ENCODE measurements at places on chromosomes 4 and X.

GRCh38 chrX:103794119-103794518, 17.5 kb downstream of the PLP1 start:
- DNase-seq = no peak

- no peak for DNase-seq
Measured at GRCh38 chrX:72621163-72621562, 48.5 kb upstream of the HDAC8 start.

- DNase-seq = no peak
Measured at GRCh38 chr4:47209833-47210232, 178.5 kb downstream of the GABRB1 start.

- no peak for DNase-seq
Measured at GRCh38 chr4:33661636-33662035, 2582.7 kb downstream of the ARAP2 start.

DNA sequence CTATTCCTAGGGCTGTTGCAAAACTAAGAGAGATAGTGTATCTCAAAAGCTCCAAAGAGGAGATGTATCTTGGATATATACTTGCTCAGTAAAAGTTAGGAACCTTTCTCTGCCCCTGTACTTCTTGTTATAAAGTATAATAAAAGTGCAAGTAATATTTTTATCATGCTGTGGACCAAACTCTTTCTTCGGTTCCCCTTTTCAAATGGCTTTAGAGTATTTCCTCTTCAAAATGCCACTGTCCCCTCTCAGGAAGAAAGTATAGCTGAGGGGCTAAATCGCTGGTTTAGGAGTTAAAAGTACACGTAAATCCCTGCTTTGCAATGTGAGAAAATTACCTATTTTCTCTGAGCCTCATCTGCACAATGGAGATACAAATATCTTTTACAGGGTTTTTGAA, 169.1 kb upstream of the FTHL17 start:
- DNase-seq = no peak

GRCh38 chr4:161314371-161314770, 849.4 kb downstream of the FSTL5 start:
- DNase-seq = no peak

DNA sequence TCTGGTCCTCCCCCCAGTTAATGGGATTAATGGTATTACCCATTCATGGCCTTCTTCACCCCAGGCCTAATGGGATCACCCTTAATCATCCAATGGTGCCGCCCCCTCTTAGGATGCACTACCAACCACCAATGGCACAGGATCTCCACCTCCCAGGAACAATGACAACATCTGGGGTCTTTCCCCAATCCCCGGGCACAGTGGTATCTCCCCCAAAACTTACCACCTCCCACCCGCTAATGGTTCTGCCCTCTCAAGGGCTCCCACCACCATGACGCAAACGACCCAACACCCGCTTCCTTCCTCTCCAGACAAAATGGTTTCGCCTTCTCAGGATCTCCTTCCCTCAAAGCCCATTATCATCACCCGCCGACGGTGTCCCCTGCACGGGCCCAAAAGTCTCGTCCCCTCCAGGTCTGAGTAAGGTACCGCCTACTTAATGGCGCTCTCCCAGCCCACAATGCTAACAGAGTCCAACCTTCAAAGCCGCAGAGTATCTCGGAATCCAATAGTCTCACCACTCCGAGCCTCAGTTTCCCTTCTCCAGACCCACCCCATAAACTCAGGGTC, 458 bp downstream of the GRIPAP1 start:
- peak; percentile 64 for DNase-seq

- no peak for DNase-seq
Measured at GRCh38 chrX:45077748-45078424, 122.8 kb downstream of the DIPK2B start.

GRCh38 chr4:155099231-155099630, 109.2 kb upstream of the NPY2R start:
- no peak for DNase-seq

GRCh38 chrX:25295466-25295865, 279.7 kb upstream of the ARX start:
- no peak for DNase-seq

DNA sequence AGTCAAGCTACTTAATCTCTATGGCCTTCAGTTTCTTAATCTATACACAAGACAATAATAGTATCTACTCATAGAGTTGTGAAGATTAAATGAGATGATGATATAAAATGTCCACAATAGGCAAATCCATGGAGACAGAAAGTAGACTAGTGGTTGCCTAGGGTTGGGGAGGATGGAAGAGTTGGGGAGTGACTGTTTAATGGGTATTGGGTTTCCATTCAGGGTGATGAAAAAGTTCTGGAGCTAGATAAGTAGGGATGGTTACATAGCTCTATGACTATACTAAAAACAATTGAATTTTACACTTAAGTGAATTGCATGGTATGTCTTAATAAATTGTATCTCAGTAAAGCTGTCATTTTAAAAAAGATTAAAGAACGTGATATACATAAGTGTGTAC, 35.7 kb downstream of the BCORL1 start:
- DNase-seq = no peak

GRCh38 chrX:80812176-80812575, 2.5 kb upstream of the BRWD3 start:
- DNase-seq = peak; percentile 1

DNA sequence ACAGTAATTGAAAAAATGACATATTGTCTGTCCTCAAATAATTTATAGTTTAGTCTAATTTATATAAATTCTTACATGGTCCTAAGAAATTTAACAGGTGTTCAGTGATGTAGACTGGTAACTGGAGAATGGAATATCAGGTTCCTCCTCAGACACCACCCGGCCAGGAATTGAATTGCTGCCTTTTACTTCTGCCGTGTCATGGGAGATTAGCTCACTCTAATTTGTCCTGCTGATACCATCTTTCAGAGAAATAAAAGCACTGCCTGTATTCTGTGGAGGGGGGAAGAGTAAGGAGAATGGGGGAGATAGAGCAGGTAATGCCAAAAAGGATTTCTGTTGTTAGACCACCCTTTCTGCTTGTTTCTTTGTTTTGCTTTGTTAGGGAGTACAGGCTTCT, 125.2 kb upstream of the KLHL4 start:
- no peak for DNase-seq

- no peak for DNase-seq
Measured at GRCh38 chr4:134200811-134201215, 776 bp downstream of the PABPC4L start.

DNA sequence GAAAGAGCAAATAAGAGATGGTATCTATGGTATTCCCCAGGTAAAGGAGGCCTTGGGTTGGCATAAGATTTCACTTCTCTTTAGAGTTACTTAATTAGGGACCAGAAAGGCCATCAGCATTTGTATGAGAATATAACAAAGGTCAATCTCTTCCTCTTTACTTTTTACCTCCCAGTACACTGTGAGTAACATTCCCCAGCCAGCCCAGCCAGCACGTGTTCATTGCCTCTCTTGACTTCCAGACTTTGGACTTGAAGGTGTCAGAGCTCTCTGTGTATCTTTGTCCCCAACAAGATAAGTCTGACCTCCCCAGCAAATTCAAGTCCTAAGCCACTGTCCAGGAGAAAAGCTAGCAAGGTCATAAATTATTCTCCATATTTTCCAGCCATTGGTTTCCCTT, 110.5 kb downstream of the AR start:
- DNase-seq = no peak

GRCh38 chr4:185740471-185740873, 71.5 kb downstream of the SORBS2 start:
- DNase-seq = no peak

DNA sequence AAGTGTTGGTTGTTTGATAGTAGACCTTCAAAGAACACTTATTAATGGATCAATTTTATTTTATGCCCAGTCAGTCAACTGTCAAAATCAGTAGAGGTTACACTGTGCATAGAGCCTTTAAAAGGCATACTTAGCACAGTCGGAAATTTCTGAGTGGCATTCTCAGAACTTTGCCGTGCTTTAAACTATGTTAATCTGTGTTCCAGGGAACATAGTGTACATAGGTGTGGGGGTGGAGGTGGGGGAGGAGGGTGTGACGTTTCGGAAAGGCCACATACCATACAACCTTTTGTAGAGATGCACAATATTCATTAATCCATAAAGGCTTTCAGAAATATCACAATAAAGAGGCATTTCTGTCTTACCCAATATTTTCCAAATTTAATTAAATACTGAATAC, 75.8 kb downstream of the RS1 start:
- DNase-seq = no peak

- DNase-seq = no peak
Measured at GRCh38 chrX:13001961-13002671, 27.2 kb downstream of the TMSB4X start.

DNA sequence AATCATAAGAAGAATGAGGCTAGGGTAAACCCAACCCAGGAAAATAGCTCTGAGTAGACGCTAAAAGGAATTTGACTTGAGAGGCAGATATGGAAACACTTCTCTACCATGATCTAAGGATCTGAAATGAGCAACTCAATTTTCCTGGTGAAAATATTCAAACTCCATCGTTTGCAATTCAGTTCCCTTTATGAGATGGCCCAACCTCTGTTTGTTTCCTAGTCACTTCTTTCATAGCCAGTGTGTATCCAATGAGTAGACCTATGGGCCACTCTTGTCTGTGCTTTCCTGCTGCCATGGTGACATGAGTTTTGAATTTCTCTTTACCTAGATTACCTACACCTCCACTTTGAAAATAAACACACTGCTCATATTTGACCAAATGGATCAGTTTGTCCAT, 176.2 kb upstream of the GPRIN3 start:
- DNase-seq = no peak

- no peak for DNase-seq
Measured at GRCh38 chrX:154373340-154374306, 811 bp downstream of the FLNA start.

- no peak for DNase-seq
Measured at GRCh38 chr4:94649381-94650133, 108.2 kb upstream of the BMPR1B start.

DNA sequence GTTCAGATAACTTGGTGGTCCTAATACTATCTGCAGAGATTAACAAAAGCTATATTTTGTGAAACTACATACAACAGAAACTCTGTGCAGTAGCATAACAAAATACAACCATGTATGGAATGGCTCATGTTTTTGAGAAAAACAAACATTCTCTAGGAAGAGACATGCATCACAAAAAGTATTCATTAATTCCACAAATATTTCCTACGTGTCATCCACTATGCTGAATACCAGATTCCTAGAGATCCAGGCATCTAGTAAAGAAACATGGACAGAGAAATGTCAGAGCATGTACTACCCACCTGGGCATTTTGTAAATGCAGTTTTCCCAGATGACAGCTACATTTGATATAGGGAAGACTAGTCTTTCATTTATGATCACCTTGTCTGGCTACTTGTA, 248.1 kb downstream of the OPHN1 start:
- no peak for DNase-seq

DNA sequence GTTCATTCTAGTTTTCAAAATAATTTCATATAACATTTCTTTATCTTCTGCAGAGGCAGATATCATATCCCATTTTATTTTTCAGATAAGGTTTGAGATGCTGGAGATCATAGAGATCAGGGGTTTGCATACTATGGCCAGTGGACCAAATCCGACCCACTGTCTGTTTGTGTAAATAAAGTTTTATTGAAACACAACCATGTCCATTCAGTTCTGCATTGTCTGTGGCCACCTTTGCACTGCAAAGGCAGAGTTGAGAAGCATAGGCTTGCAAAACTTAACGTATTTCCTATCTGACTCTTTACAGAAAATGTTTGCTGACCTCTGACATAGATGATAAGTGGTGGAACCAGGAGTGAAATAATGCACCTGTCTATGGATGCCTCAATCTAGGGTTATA, 63.9 kb upstream of the SOD3 start:
- no peak for DNase-seq

GRCh38 chr4:33316033-33316432, 2595.9 kb downstream of the PCDH7 start:
- DNase-seq = no peak

GRCh38 chr4:105510245-105510644, 36.4 kb upstream of the PPA2 start:
- no peak for DNase-seq

DNA sequence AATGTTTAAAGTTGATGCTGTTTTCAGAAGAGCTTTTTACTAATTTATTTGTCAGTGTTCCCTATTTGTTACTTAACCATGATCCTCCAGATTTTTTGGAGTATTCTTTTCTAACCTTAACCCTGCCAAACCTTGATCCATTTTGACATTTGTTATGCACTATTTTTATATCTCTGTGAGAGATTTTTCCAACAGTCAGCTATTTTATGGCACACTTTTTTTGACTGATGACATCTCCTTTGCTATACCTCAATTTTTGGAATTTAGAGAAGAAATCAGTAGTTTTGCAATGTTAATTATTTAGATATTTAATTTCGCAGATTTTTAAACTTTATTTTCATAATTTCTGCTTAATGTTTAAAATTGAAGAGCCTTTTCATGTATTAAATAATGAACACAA, 66.0 kb downstream of the CPEB2 start:
- DNase-seq = no peak

GRCh38 chrX:57977992-57978391, 67.7 kb upstream of the ZXDA start:
- no peak for DNase-seq

DNA sequence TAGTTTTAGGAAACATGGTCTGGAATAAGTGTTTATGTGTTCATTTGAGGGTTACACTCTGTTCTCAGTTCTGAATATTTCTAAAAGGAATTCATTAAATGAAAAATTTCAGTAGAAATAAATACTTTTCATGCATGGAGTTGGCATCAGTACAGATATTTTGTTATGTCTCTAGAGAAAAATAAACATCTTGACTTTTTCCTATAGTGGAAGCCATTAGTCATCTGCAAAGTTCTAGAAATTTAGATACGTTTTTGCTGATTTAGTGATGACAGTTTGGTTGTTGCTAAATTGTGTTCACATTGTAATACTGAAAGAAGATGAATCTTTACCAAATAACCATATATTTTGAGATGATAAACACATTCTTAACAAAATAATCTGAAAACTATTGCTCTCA, 268.2 kb upstream of the TEX13A start:
- no peak for DNase-seq

GRCh38 chrX:135688137-135688536, 25.3 kb upstream of the CT45A1 start:
- no peak for DNase-seq

DNA sequence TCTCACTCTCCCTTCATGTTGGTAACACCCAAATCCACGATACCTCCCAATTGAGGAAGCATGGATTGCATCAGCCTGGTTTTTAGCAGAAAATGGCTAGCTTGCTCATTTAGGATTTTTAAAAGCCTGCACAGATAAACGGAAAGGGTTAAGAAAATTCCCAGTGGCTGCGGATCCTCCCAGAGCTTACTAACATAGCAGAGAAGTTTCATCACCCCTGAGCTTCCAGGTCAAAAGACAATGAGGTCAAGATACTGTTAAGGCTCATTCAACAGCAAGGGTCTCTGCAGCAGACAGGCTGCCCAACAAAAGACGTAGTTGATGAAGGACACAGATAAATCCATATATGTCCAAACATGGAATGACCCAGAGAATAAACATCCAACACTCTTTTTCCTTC, 220.2 kb downstream of the ASMT start:
- no peak for DNase-seq

DNA sequence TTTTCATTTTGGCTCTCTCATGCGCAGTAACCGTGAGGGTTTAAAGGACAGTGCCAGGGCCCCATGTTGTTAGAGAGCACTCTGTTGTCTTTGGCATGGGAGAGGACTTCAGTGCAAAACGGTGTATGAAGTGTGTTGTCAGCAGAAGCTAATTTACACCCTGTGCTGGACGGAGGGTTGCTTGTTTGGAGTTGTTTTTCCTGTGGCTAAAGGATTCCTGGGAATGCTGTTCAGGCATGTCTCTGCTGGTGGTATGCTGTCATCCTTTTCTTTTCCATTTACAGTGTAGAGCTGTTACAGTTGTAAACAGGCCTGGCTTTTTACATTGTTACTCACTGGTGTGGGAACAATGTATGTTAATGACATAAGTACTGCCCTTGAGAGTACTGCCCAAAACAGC, 206.3 kb downstream of the CBR4 start:
- DNase-seq = no peak
